ENCODE measurements at places on chromosomes 1 and 21. TPM values are rescaled to one million over a fixed set of nuclear protein-coding genes. Genes with fewer than 3 reads are reported as not detected.
A peak's percentile ranks its signal among the peaks of the same experiment; 100 is the strongest.

GRCh38 chr1:90922996-90923395, 98.8 kb downstream of the ZNF644 start:
- DNase-seq, result no peak

- peak; percentile 6 for DNase-seq
Observed at GRCh38 chr1:35475856-35476674, 81.1 kb downstream of the KIAA0319L start.

SIK1 gene
- 1.9 TPM for polyA plus RNA-seq

- DNase-seq, result no peak
Observed at GRCh38 chr1:226349081-226349480, 40.1 kb upstream of the LIN9 start.

DNA sequence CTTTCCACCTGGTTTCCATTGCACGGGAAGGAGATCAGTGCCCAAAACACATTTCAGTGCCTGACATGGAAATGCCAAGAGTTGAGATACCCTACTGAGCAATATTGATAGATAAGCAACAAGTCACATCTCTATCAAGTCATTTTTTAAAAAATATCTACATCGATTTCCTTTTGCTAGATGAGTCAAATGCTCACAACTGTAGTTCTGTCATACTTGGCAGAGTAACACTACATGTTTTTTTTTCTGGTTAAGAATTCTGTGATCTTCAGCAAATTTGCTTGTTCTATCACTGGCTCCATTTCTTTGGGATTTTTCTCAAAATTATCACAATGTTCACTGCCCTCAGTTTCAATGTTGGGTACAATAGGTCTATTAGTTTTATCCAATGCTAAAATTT, 145.4 kb downstream of the ZC3H11B start:
- peak; percentile 4 for DNase-seq

DNA sequence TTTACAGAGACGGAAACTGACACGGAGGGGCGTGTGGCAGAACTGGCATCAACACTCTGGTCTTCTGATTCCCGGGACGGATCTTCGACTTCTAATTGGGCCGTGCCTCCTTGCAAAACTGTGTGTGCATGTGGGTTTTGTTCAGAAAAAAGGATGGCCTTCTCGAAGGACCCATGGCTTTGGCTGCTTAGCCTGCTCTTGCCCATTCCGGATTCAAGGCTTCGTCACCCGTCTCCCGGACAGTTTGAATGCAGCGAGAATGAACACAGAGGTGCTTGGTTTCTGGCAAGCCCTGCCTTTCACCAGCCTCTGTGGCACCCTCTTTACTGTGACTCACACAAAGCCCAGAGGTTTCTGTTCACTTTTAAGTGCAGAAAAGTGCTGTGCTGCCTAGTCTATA, 120.1 kb downstream of the PRDM2 start:
- no peak for DNase-seq

KRTAP7-1 gene
- not detected for polyA plus RNA-seq

GRCh38 chr1:221381910-221382623, 359.8 kb downstream of the DUSP10 start:
- DNase-seq, result peak; percentile 30

DNA sequence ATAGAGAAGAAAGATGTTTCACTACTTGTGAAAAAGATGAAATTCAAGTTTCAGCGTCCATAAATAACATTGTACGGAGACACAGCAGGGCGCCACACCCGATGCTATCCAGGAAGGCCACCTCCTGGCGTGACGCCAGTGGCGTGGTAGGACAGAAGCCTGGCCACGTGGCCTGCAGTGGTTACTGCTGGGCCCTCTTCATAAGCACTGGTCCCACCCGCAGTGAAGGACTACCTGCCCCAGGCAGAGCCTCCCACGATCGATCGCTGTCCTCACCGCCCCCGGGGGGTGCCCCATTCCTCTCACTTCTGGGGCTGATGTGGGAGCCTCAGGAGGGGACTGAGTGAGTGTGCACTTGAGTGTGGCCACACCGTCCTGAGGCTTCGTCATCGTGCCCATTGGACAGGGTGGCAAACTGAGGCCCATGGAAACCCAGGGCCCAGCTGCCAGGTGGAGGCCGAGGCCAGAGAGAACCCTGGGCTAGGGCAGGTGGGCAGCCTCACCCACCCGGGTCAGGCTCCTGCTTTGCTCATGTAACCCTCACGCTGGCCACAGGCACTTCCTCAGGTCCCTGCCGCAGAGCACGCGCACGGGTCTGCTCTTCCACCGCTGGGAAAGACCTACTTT, 11.7 kb upstream of the HES5 start:
- no peak for DNase-seq

PROX1 gene
- polyA plus RNA-seq, result 0.03 TPM

OR2G6 gene
- polyA plus RNA-seq, result not detected

DNA sequence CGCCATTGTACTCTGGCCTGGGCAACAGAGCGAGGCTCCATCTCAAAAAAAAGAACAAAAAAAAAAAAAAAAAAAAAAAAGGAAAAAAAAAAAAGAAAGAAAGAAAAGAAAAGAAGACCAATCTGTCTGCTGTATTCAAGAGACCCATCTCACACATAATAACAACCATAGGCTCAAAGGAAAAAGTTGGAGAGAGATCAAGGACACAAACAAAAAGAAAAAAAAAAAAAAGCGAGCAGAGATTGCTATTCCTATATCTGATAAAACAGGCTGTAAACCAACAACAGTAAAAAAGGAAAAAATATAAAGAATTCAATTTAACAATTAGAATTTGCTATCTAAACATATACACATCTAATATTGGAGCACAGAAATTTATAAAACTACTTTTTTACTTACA, 150.4 kb downstream of the BRINP3 start:
- no peak for DNase-seq

DNA sequence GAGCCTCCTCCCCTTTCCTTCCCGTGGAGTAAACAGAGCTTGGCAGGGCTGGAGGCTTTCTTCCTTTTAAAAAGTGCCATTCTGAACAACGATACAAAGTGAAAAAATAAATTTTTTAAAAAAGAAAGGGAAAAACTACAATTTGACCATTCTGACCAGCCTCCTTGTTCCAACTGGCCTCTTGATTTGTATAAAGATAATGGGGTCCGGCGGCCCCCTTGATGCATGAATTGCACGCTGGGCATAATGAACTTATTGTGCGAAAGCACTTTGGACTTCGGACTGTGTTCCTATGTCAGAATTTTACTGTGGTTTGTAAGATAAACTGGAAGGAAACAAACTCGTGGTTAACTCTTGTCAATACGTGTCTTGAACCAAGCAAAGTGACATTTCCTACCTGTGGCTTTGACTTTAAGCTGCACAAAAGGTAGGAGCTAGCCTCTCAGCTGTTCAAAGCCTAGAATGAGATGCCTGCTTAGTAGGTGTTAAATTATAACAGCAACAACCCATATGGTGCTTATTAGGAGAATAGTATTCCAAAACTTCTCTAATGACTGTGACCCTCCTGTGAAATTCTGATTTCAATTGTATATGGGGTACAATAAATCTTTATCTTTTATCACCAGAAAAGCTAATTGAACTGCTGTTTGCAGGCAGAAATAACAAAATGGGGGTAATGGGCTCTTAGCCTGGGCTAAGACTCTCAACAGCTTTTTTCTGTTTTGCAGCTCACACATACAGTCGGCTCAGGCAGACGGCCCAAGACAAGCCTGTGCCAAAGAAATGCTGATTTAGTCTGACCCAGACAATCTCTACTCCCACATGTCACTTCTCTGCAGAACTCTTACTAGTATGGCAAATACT, 9.3 kb downstream of the IRF2BP2 start:
- DNase-seq, result no peak

DNA sequence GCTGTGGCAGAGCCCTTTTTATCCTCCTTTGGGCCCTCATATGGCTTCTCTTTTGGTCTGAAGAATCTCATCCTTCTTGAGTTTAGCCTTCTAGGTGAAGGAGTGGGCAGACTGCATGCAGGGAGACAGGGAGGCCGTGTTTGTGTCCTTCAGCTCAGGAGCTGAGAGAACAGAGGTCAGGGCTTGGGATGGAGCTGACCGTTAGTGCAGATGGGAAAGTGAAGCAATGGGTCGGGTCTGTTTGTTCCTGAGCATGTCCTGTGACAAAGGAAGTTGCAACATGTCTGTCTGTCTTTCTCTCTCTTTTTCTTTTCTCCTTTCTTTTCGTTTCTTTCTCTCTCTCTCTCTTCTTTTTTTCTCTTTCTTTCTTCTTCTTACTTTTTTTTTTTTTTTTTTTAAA, 14.9 kb downstream of the MAPKAPK2 start:
- DNase-seq, result no peak

DNA sequence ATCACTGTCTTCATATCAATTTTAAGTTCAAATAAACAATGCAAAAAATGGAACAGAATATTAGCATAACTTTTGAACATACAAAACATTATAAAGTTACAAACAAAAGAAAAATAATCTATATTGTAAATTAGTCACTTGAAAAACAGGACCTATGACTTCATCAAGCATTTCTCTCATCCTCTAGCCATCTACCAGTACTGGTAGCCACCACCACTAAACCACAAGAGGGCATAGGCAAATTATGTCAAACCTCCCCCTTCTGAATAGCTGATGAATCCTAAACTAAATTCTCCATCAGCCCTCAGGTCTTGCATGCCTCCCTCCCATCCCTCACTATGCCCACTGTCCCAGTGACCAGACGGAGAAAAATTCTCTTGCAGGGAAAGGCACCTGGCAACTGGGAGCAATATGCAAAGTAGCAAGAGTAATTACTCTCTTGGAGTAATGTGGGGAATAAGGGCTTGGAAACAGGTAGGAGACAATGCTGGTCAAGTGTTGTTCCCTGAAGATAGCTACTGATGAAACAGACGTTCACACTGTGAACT, 37.1 kb downstream of the SSX2IP start:
- DNase-seq, result peak; percentile 59

- peak; percentile 93 for DNase-seq
Observed at GRCh38 chr1:79079770-79080169, 73.2 kb upstream of the ADGRL4 start.

ATP5PO gene
- 250 TPM for polyA plus RNA-seq

DNA sequence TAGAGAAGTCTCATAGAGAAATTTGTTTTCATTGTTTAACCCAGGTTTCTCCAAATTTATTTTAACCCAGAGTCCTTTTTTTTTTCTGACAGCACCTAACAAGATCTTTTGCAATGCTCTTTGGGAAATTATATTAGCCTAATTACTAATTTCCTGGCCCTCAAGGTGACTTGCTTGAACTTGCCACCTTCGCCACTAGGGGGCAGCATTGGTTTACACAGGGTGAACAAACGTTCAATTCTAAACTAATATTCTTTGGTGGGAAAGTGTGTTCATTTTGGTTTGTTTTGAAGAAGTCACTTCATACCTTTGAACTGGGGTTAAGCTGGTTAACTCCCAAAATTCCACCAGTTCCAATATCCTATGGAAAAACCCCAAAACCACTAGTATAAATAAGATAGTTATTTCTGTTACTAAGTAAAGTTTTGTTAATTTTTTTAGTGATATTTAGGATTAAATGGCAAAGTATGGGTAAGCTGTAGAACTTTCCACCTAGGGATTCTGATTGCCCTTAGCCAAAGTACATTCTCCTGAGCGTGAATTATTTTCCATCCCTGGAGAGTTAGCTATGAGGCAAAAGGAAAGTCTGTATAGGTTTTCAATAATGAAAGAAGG, 13.0 kb downstream of the CCDC190 start:
- DNase-seq, result peak; percentile 78
